ENCODE measurements at places on chromosomes 6 and 20.

DNA sequence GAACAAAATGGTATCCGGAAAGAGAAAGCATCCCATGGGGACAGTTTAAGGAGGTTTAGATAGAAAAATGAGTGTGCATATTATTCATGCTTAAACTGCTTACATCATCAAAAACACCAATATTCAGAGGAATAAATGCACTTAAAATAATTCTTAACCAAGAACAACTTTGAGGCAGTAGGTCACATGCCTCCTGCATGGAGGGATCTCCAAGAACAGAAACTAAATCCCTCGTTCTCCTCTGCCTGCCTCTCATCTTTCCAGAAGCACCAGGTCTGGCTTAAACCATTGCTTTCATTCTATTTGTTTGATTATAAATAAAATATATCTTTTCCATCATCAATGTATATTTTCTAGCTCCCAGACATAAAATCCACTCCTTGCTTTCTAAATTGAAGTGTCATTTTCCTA lies 103.5 kb upstream of the QKI start:
- DNase-seq, result no peak

DNA sequence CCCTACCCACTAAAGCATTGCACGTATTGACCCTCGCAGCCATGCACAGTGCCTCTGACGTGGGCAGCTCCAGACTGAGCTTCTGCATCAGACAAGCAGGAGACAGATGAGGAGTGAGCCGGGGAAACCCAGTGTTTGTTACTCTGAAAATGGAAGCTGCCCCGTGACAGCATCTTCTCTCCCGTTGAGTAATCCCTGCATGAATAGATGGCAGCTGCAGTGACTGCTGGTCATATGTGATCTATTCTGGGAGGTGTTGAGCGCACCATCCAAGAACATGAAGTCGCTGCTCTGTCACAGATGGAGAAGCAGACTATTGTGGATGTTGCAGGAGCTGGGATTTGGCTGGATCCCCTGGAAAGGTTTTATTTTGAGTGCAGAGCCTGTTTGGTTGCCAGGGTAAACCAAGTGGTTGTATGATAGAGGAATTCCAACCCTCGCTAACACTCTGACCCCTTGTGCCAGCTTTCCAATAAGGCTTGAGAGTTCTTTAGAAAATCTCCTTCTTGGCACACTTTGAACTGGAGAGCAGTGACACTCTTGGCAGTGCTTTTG lies 242.2 kb downstream of the NRN1 start:
- DNase-seq, result no peak

DNA sequence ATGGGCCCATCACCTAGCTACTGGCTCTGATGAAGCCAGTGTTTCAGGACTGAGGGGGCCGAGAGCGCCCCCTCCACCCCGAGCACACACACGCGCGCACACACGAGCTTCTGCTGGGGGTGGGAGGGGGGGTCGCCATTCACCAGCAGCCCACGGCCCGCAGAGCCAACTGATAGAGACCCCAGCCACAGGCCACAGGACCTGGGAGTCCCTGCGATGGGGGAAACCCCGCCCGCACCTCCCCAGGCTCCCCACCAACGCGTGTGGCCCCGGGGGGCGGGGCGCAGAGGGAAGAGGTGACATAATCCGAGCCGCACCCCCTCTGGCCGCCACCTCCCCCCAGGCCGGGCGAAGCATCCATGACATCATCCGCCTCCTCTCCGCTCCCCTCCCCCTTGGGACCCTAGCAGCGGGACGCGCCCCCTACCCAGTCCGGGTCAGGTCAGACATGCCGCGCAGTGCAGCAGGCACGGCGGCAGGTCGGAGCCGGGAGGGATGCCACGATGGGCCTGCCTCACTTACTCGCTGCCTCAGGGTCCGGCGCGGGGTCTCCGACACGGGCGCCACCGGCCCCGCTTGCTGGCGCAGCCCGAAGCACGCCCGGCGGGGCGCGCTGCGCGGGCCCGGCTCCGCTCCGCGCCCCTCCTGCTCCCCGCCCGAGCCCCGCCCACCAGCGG lies at the start of gene LZTS3:
Gene LZTS3 (minus strand): TSS at position 617 of the 677 bp plus-strand sequence. CDS start 6,386 bp downstream, outside the sequence.
- DNase-seq, result peak; percentile 92

DNA sequence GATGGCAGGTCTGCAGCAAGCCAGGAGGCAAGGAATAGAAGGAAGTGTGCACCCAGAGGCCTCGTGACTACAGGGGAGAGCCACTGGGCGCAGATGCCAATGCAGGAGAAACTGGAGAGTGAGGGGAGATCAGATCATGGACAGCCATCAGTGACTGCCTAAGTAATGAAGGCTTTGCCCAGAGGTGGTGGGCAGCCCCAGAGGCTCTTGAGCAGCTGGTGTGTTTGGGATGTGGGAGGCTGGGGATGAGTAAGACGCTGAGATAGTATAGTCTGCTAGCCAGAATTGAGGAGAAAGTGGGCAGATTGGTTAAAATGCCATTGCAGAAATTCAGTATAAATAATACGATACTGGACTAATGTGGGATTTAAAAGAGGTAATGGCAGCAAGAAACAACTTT lies 111.9 kb downstream of the MAP3K4 start:
- no peak for DNase-seq

DNA sequence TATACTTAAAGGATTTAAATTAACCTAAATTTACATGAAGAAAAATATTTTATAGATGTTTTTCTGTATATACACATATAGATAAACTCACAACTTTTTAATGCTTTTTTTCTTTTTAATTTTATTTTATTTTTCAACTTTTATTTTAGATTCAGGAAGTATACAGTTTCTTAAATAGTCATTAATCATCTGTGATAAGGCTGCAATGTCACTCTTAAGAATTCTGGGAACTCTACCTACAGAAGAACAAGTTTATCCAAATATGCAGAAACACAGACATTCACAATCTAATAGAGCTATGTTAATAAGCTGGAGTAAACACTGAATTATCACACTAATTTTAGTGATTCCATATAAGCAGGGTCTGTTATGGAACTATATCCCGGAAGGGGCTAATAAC lies 181.2 kb downstream of the TASP1 start:
- DNase-seq, result no peak

GRCh38 chr6:143176090-143177021 lies 115.7 kb downstream of the AIG1 start:
- no peak for DNase-seq

DNA sequence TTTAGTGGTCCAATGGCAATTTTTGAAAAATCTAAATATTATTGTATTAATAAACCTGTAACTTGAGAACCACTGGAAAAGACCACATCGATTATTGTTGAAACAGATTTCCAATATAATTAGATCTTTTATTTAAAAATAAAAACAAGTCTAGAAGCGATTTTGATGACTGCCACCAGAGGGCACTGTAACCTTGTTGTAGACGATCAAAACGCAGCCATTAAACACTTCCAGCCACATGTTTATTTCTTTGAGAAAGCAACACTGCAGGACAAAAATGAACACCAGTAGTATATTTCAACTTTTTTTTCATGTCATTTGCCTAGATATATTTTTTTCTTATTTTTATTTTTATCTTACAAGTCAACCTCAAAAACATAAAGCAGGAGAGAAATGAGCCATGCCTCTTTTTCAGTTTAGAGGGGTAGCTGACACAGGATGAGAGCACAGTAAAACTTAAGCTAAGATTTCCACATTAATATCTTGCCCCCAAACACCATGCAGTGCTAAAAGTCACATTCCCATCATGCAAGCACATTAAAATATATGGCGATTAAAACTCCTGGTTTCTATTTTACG lies 115.4 kb downstream of the OPRM1 start:
- DNase-seq, result peak; percentile 77

- DNase-seq, result no peak
Measured at GRCh38 chr6:129453073-129453472, 256.9 kb downstream of the ARHGAP18 start.

GRCh38 chr6:112178846-112179245 lies 75.5 kb downstream of the LAMA4 start:
- no peak for DNase-seq

DNA sequence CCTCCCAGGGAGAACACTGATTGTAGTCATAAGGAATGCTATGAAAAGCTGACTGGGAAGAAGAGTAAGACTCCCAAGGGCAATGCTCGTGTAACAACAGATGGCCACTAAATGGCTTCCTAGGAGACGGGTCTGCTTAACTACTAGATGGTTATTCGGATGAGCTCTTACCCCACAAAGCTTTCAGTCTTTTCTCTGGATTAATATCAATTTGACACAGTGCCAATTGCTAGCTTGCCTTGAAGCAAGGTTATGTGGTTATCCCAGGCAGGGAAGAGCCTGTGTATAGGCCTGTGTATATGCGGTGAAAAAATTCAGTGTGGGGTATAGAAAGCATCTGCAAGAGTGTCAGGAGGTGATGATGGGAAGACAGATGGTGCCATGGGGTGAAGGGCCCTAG lies 86.4 kb upstream of the NOX3 start:
- no peak for DNase-seq

- DNase-seq, result no peak
Measured at GRCh38 chr6:158481690-158482473, 78.0 kb upstream of the TMEM181 start.
